ENCODE measurements at places on chromosomes 6 and 20. TPM values are rescaled to one million over a fixed set of nuclear protein-coding genes. Genes with fewer than 3 reads are reported as not detected.
A peak's percentile ranks its signal among the peaks of the same experiment; 100 is the strongest.

The VGLL2 gene
- total RNA-seq = not detected

DNA sequence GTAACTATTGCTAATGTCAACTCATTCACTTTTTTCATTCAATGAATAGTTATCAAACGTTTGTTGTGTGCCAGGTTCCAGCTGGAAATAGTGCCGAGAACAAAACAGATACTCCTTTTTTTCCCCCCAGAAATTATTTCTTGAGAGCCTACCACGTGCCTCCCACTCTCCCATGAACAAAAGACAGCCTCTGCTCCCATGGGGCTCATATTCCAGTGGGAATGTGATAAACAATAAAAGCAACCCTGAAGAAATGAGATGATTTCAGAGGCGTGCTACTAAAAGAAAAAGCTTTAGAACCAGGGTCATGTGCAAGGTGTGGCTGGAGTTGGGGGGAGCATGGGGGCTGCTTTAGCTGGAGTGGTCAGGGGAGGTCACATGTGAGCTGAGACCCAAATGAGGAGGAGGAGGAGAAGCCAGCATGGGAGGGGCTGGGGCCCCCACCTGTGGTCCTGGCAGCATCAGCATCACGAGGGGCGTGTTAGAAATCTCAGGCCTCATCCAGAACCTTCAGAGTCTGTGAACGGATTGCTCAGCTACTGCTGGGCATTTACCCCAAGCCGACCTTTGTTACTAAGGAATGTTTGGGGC lies 157.4 kb downstream of the EYA2 start:
- no peaks in the 10 kb centered on the region for H3K4me1 ChIP-seq
- H3K36me3 ChIP-seq = no peaks in the 10 kb centered on the region

- peaks cover 9% of the 10 kb centered on the region for H3K36me3 ChIP-seq
- H3K4me3 ChIP-seq = no peak overlapping the region
- DNase-seq = peak; percentile 51
- H3K27me3 ChIP-seq = no peaks in the 10 kb centered on the region
- no peaks in the 10 kb centered on the region for H3K4me1 ChIP-seq
Measured at GRCh38 chr6:89655122-89655521, 16.6 kb upstream of the LYRM2 start.

The POPDC3 gene
- total RNA-seq = 6.7 TPM

DNA sequence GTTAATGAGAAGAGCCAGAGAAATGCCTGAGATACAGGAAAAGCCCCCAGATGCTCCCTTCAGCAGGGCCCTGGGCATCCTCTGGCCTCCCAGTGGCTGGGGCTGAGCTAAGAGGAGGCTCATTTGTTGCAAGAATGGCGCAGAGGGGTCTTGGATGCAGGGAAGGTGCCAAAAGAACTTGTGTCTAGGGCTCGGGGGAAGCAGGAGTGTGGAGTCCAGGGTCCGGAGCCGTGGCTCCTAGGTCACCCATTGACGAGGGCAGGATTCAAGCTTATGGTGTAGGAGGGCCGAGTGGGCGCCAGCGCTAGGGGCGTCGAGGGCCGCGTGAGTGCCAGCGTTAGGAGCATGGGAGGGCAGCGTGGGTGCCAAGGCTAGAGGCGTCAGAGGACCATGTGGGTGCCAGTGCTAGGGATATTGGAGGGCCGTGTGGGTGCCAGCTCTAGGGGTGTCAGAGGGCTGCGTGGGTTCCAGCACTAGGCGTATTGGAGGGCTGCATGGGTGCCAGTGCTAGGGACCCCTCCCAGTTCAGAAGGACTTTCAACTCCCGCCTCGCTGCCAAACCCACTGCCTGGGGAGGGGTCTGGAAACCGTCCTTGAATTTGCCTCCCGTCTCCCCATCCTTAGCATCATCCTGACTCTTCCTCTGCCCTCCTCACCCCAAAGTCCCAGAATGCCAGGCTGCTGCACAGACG lies 250.5 kb upstream of the AFDN start:
- no peaks in the 10 kb centered on the region for H3K36me3 ChIP-seq
- H3K4me1 ChIP-seq = no peaks in the 10 kb centered on the region
- no peak overlapping the region for H3K4me3 ChIP-seq
- no peak overlapping the region for H3K27ac ChIP-seq

The SLC22A16 gene
- total RNA-seq = under 0.01 TPM

The EPHA7 gene
- under 0.01 TPM for total RNA-seq

The SYCP2L gene
- under 0.01 TPM for total RNA-seq

GRCh38 chr6:47677381-47678100 lies 20.8 kb upstream of the ADGRF4 start:
- no peak overlapping the region for H3K4me3 ChIP-seq
- DNase-seq = no peak
- no peaks in the 10 kb centered on the region for H3K27me3 ChIP-seq
- no peaks in the 10 kb centered on the region for H3K36me3 ChIP-seq
- no peaks in the 10 kb centered on the region for H3K4me1 ChIP-seq

GRCh38 chr6:13677878-13678254 lies 33.8 kb downstream of the RANBP9 start:
- no peaks in the 10 kb centered on the region for H3K4me1 ChIP-seq
- DNase-seq = no peak
- no peaks in the 10 kb centered on the region for H3K27me3 ChIP-seq
- peaks cover 2% of the 10 kb centered on the region for H3K36me3 ChIP-seq
- no peak overlapping the region for H3K4me3 ChIP-seq

- no peak overlapping the region for H3K27ac ChIP-seq
- H3K36me3 ChIP-seq = no peaks in the 10 kb centered on the region
- no peaks in the 10 kb centered on the region for H3K27me3 ChIP-seq
Measured at GRCh38 chr6:122709922-122710512, 69.5 kb upstream of the FABP7 start.
